CMK (cell line): ENCODE measurements at places on chromosomes 16 and 17.

DNA sequence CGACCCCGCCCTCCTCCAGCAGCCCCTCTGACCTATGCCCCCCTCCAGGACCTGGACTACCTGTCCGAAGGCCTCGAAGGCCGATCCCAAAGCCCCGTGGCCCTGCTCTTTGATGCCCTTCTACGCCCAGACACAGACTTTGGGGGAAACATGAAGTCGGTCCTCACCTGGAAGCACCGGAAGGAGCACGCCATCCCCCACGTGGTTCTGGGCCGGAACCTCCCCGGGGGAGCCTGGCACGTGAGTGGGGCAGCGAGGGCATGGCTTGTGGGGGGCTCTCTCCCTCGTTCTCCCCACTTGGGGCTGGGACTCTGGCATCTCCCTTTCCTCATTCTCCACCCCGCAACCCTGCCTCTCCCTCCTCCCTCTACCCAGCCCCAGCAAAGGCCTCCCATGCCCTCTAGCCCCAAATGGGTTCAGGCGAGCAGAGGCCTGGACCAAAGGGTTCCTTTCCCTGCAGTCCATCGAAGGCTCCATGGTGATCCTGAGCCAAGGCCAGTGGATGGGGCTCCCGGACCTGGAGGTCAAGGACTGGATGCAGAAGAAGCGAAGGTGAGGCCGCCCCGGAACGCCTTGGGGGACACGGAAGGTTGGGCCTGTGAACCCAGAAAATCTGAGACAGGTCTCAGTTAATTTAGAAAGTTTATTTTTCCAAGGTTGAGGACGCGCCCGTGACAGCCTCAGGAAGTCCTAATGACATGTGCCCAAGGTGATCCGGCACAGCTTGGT, 7.4 kb upstream of the NECAB2 start:
- no peak for DNase-seq

DNA sequence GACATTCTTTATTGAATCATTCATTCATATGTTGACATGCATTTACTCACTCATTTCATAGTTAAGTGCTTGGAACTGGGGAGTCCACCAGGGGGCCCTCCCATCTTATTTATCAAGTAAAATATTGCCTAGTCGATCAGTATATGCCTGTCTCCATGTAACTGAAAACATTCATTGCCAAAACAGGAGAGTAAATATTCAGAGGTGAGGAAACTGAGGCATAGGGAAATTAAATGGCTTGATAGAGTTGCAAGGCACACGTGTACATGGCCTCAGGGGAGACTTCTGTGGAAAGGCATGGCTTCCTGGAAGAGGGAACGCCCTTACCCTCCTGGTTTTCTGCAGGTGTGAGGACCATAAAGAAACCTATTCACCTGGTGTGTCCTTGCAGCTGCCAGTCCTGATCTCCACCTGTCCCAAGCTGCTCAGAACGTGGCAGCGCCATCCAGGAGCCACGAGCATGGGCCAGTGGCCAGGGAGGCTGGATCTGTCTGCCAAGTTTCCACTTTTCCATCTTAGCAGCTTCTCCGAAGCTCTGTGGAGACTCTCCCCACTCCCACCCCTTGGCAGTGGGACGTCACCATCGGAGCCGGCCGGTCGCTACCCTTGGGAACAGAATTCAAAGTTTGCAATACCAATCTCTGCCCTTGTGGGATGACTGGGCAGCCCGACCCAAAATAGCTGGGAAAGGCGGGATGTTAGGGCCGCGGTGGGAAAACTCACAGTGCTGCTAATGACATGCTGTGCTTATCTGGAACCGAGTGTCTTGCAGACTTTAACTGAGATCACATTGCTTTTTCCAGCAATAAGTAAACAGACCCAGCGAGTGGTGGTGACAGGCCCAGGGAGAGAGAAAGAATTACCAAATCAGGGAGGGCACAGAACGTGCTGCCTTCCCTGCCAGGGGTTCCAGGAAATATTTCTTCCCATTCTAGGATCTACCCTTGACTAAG, 4.1 kb upstream of the C1QTNF1 start:
- no peak for DNase-seq

DNA sequence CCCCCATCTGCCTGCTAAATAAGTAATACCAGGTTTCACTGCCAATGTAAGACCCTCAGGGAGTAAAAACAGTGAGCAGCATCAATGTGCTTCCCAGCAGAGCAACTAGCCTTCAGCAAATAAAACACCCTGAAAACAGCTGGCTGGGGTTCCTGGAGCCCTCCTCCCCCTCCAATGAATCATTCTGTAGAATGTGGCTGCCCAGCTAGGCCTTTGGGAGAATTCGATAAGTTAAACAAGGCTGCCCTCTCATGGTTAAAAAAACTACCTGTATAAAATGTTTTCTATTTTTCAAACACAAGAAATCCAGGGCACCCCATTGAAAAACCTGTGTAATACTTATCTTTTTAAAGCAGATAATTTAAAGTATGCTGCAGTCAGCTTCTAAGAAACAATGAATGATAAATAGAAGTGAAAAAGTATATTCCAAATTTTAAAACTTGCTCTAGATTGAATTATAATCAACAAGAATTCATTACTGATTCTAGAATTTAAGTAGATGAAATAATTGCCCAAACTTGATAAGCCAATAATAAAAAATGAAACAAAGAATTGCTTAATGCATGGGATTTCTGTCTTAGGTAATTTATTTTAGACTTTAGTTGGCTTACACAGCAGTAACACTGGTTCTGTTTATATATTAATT, 9.4 kb upstream of the TOM1L1 start:
- DNase-seq: no peak

- DNase-seq: no peak
These were observed 2.0 kb upstream of the SCN4A start for GRCh38 chr17:63974594-63975192.

DNA sequence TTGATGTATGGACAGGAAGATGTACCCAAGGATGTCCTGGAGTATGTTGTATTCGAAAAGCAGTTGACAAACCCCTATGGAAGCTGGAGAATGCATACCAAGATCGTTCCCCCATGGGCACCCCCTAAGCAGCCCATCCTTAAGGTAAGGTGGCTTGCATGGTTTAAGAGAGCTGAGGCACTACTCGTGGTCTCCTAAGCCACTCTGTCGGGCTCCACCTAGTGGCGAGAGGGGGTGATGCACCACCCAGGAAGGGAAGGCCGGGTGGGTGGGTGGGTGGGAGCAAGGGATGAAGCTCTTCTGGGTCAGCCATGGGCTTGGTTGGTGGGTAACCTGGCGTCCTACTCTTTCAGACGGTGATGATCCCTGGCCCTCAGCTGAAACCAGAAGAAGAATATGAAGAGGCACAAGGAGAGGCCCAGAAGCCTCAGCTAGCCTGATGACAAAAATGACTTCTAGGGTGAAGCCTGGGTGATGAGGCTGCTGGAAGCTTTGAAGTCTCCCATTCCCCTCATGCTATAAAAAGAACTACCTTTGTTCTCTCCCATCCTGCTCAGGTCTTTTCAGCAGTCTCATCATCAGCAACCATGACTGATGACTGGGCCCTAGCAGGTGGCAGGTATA, 21.5 kb downstream of the GPR179 start:
- DNase-seq: peak; percentile 27

- no peak for DNase-seq
These were observed 13.1 kb upstream of the BRD7 start for GRCh38 chr16:50381679-50382440.

GRCh38 chr17:57451191-57451590, 194.9 kb downstream of the MSI2 start:
- DNase-seq: no peak

- no peak for DNase-seq
These were observed 16.0 kb downstream of the BAIAP2 start for GRCh38 chr17:81050645-81051625.
